ENCODE measurements at places on chromosomes 1 and 21. TPM values are rescaled to one million over a fixed set of nuclear protein-coding genes. Genes with fewer than 3 reads are reported as not detected.
A peak's percentile ranks its signal among the peaks of the same experiment; 100 is the strongest.

The FLG gene
- total RNA-seq: 0.05 TPM

GRCh38 chr1:17539118-17539476 is 401 bp upstream of the ARHGEF10L start:
- DNase-seq: no peak

GRCh38 chr1:208252836-208253576 is 8.8 kb upstream of the PLXNA2 start:
- DNase-seq: no peak

DNA sequence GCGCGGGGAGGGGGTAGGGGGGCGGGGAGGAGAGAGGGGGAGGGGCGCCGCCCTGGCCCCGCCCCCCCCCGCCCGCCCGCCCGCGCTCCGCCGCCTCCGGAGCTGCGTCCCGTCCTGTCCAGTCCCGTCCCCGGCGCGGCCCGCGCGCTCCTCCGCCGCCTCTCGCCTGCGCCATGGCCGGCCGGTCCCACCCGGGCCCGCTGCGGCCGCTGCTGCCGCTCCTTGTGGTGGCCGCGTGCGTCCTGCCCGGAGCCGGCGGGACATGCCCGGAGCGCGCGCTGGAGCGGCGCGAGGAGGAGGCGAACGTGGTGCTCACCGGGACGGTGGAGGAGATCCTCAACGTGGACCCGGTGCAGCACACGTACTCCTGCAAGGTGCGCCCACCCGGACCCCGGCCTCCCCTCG is at the start of gene AGRN:
Gene AGRN, plus strand, starts transcription at position 121 of the 405 bp plus-strand sequence. Its CDS starts 53 bp downstream, at position 174.
- no peak for DNase-seq

- no peak for DNase-seq
Measured at GRCh38 chr1:95035536-95035935, 37.2 kb downstream of the ALG14 start.

GRCh38 chr21:41833497-41834115 is 45.5 kb downstream of the PRDM15 start:
- DNase-seq: no peak

- DNase-seq: no peak
Measured at GRCh38 chr1:236809148-236809547, 14.1 kb downstream of the MTR start.

GRCh38 chr21:42555756-42556438 is 42.2 kb downstream of the SLC37A1 start:
- DNase-seq: no peak

GRCh38 chr1:192559115-192560006 is 16.2 kb upstream of the RGS1 start:
- DNase-seq: no peak

DNA sequence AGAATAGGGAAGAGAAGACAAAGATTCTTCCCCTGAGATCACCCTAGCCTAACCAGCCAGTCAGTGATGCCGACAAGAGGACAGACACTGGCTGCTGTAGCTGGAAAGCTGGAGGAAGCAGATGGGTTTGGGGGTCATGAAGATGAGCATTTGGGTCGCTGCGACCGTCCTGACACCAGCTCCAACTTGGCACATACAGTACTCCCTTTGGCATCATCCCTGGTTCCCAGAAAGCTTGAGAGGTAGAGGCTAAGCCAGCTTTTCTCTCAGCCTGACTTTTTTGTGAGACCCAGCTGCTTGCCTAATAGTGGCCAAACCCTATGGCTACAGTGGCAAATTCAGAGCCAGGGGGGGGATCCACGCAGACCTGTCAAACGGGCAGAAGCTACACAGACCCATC is 43.0 kb upstream of the IKBKE start:
- DNase-seq: no peak

GRCh38 chr1:28927266-28927647 is 12.9 kb downstream of the EPB41 start:
- no peak for DNase-seq

- peak; percentile 70 for DNase-seq
Measured at GRCh38 chr1:221458447-221459156, 283.3 kb downstream of the DUSP10 start.

Measured in urinary bladder (tissue), 4 donors.